ENCODE measurements at places on chromosomes 2 and 18. TPM values are rescaled to one million over a fixed set of nuclear protein-coding genes. Genes with fewer than 3 reads are reported as not detected.

DNA sequence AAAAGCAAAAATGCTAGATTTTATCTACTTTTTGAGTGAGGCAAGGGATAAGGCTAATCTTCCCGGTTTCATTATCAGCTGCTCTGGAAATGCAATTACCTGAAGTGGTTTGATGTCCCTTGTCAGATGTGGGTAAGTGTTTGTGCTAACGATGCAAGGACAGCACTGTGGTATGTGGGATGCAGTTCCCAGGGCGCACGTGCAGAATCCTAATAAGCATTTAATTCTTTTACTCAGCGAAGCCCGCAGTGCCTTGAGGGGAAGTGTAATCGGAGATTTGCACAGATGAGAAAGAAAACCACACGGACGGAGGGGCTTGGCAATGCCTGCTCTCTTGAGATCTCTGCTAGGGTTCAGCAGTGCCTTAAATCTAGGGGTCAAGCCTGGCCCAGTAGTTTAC, 108.5 kb upstream of the LYPD6 start:
- DNase-seq = no peak

DNA sequence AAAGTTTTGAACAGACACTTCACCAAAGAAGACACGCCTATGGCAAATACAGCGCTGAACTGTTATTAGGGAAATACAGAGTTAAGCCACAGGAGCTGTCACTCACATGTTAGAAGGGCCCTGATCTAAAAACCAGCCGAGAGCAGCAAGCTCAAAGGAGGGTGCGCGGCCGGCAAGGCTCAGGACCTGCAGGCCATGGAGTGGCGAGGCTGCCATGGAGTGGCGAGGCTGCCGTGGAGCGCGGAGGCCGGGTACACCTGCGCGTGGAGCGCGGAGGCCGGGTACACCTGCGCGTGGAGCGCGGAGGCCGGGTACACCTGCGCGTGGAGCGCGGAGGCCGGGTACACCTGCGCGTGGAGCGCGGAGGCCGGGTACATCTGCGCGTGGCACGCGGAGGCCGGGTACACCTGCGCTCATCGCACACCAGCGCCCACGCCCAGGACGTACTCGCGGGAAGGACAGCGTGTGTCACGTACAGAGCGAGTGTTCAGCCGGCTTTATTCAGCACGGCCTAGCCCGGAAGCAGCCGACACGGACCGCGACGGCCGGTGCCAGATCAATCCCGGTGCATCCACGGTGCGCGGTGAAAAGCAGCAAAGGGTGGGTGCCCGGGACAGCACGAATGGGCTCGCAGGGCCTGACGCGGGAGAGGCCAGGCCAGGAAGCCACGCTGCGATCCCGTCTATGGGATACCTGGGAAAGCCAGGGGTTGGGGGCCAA, 68.8 kb downstream of the SLC66A2 start:
- DNase-seq = no peak

DNA sequence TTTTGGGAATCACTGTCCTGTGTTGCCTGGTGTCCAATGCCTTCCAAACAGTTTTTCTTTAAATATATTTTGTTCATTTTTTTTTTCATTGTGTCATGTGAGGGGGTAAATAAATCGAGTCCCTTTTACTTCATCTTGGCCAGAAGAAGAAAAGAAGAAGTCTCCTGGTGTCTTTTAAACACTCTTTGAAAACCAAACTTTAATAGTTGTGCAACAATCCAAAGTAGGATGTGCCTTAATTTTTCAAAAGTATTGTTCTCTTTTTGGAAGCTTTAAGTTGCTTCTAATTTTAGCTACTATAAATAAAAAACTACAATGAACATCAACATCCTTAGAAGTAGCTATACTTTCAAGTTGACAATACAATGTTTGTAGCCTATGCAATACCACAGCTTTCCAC, 154.9 kb downstream of the ATAD2B start:
- no peak for DNase-seq

DNA sequence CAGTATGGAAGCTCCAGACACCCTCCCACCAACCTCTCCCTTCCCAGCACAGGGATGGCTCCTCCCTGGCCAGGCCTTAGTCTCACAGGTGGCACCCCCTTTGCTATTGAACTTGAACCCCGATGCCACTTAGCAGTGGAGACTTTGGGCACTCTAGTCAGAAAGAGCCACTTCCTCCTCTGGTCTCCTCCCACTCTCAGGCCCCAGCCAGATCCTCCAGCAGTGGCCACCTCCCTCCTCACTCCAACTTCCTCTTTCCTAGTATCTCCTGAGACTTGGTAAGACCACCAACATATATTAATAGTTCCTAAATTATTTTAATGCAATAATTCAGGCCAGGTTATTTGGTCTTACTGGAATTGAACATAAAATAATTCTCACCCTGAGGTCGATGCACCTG, 437.2 kb upstream of the ID2 start:
- DNase-seq = no peak

DNA sequence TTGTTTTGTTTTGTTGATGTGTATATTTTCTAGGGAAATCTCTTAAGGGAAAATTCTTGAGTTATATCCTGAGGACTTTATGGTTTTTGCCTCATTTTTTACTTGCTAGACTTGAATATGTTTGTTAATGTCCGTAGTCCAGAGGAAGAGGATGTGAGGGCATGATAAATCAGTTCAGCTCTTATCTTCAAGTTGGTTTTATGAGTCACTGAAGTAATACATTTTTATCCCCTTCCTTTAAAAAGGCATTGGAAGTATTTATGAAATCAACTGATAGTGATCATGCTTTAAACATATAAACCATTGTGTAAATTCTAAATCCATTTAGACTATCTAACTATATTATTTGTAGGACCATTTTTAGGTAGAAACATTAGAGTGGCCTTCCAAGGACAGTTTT, 43.9 kb upstream of the CYBRD1 start:
- DNase-seq = no peak

DNA sequence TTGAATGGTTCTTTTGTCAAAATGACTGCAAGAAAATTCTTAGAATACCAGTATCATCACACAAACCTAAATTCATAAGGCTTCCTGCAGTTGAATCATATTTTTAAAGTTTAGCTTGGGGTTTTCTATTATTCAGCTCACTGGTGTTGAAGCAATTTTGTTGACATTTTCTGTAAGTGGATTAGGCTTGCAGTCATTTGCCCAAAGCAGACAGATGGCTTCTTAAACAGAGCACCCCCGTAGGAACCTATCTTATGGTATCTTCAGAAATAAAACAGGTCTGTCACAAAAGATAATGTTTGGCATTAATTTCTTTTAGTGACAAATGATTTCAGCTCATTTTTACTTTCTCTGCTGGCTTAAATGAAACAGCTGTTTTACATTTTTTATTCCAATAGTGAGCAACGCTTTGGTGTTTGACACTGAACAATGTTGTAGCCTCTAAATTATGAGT, 331.1 kb downstream of the PLCL1 start:
- no peak for DNase-seq

Gene METTL8
- 48.3 TPM for total RNA-seq

DNA sequence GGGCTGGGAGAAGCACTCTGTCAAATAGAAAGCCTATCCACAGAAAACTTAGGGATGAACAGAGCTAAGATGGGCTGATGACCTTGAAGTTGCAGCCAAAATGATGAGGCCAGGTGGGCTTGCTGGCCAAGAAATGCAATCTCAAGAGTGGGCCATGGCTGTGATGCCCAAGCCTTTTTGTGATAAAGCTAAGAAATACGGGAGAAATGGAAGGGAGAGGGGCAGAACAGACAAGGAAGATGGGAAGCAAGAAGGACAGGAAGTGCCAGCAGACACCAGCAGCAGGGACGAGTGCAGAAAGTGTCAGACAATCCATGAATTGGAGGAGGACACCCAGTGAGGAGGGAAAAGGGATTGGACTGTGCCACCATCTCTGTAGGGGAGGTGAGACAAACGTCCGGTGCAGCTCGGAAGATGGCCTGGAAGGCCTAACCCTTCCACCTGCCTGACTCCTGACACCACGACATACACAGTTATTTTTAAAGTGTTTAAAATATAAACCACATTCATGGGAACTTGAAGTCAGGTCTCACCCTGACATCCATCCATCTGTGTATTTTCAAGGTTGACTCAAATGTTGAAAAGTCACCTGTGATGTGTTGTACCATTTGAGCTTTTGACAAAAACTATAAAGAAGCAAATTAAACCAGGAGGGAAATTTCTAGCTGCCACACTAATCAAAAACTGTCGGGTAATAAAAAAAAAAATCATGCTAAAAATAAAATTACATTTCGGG, 105.5 kb downstream of the BCL2 start:
- DNase-seq = no peak

DNA sequence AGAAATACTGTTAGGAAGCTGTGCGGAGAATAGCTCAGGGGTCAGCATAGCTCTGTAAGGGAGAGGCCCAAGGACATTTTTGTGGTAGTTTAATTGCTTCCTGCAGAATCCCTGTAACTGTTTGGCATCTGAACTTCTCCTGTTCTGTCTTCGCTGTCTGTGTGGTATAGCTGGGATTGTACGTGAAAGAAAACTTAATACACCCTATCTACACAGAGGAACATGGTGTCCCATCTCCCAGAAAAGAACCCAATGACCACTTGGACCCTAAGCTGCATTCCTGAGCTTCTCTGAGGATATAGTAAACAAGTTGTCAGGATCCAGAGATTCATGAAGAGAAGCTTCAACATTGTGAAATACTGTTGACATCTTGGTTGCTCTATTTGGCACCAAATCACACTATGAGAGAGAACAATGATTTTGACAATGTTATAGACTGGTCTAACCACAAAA, 81.3 kb downstream of the CDC42EP3 start:
- peak; percentile 68 for DNase-seq

- peak; percentile 45 for DNase-seq
Observed at GRCh38 chr2:55948176-55948923, 24.8 kb upstream of the EFEMP1 start.

DNA sequence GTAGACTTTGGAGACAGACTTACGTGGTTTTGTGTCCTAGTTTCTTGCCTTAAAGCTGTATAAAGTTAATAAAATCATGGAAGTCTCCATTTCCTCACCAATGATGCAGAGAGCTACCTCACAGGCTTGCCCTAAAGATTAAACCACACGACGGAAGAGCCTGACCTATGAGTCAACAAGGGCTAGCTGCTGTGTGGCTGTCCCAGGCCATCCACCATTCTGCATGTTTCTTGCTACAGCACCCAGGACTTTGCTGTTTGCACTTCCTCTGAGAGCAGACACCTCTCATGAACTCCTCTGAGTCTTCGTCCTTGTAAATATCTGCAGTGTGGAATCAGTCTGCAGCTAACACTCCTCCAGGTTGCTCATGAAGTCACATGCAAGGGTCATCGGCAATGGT, 160.0 kb upstream of the TRIB2 start:
- peak; percentile 71 for DNase-seq

DNA sequence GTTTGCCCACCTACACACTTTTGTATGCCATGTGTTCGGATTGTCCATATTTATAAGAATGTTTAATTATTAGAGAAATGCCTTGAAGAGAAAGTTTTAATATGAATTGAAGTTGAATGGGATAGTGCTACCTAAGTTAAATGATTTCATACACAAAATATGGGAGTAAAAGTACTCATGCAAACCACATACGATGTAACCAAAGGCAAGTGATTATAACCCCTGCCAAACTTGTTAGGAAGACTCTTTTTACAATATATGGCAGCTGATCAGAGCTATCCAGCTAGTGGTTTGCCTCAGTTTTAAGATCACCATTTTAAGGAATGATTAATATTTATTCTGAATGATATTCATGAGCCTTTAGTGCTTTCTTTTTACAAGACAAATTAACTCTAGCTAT, 106.7 kb downstream of the MYO1B start:
- DNase-seq = no peak

Gene STARD6
- 0.69 TPM for total RNA-seq

Gene FNDC4
- 30.4 TPM for total RNA-seq

Gene SMPD4
- total RNA-seq = 29.6 TPM

GRCh38 chr2:10535703-10536102, 87.6 kb upstream of the ODC1 start:
- no peak for DNase-seq

DNA sequence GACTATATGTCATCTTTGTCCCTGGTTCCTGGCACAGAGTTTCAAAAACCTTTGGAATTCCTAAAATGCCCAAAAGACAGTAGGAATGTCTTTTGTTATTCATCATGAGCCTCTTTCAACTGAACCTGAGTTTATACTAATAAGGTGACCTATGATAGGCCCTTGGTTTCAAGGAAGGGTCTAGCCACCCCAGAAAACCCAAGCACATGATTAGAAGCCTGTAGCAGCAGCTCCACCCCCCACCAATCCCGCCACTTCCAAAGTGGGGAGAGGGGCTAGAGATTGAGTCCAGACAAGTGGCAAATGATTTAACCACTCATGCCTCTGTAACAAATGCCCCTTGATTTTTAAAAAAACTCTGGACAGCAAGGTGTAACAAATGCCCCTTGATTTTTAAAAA, 56.8 kb downstream of the ADD2 start:
- no peak for DNase-seq

- no peak for DNase-seq
Observed at GRCh38 chr2:130850788-130851623, 14.3 kb downstream of the ARHGEF4 start.

Gene GPN1
- total RNA-seq = 76.8 TPM

Gene GMPPA
- total RNA-seq = 43.2 TPM

DNA sequence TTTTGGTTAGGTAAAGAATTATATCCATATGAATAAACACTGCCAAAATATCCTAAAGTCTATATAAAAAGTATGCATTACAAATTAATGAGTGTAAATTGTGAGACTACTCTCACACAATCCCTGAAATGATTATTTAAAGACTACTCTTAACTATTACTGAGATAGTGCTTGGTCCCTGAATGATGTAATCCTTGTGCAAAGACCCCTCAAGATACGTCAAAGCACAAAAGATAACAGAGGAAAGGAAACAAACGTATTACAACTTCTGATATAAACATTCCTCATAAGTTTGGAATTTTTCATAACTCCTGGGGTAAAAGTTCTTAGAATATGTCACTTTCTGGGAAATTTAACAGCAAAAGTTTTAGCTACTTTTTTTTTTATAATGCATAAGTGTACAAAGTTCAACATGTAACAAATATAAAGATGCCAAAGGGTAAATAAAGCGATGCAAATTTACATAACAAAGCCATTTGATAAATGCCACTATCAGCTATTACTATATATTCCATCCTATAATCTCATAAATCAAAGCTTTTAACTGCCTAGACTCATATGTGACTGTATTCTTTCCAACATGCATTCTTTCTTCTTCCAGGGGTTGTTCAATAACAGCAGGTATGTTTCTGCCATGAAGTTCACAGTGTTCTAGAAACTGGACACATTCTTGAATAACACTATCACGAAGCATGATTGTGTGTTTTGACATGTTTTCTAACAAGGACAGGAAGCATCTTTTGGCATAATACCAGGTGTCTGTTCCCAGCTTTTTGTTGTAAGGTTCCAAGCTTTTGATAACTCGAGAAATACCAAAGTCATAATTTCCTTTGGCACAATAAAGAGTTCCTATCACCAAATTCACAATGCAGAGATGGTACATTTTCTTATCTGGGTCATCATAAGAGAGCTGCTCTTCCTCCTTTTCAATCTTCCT, 158.0 kb downstream of the AGPS start:
- no peak for DNase-seq

- DNase-seq = no peak
Observed at GRCh38 chr2:195124391-195125079, 532.5 kb upstream of the SLC39A10 start.

GRCh38 chr2:231542136-231542535, 11.9 kb upstream of the NMUR1 start:
- no peak for DNase-seq

- no peak for DNase-seq
Observed at GRCh38 chr18:9226463-9226862, 89.9 kb downstream of the ANKRD12 start.

Data from renal cortical epithelial cell (primary cell).